ENCODE measurements at places on chromosomes 12 and 14.

GRCh38 chr12:3122841-3123678 lies 45.9 kb downstream of the TSPAN9 start:
- no peak for DNase-seq

DNA sequence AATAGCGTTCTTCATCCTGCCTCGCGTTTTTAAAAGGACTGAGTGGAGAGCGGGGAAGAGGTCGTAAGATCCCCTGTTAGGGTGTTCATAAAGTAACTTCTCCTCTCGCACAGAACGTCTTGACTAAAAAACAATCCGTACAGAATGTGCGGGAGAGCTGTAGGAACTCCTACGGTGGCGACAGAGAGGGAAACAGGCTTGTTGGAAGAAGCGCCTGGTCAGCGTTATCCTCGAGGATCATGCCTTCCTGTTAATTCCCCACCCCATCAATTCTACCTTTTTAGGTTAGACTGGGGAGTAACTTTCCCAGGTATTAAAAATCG lies 399 bp upstream of the WASHC4 start:
- DNase-seq: peak; percentile 75

- no peak for DNase-seq
Observed at GRCh38 chr12:59736359-59736758, 140.5 kb downstream of the SLC16A7 start.

- DNase-seq: no peak
Observed at GRCh38 chr12:13749389-13749788, 232.0 kb downstream of the GRIN2B start.

DNA sequence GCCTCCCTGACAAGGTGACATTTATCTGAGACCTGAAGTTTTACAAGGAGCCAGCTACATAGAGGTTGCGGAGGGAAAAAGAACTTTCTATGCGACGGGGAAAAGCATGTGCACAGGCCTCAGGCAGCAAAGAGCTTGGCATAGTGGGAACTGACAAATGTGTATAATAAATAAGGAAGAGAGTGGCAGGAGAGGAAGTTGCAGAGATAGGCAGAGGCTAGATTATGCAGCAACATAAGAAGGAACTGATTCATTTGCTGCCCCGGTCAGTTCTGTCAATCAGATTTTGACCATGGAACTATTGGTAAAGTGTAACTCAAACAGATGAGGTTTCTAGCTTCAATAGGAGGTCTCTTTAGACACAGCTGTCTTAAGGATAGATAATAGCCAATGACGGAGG lies 33.7 kb upstream of the RIC8B start:
- DNase-seq: no peak

GRCh38 chr14:23951590-23952201 lies 1.9 kb upstream of the DHRS4 start:
- no peak for DNase-seq

- peak; percentile 17 for DNase-seq
Observed at GRCh38 chr14:61341275-61342206, 20.2 kb downstream of the PRKCH start.

DNA sequence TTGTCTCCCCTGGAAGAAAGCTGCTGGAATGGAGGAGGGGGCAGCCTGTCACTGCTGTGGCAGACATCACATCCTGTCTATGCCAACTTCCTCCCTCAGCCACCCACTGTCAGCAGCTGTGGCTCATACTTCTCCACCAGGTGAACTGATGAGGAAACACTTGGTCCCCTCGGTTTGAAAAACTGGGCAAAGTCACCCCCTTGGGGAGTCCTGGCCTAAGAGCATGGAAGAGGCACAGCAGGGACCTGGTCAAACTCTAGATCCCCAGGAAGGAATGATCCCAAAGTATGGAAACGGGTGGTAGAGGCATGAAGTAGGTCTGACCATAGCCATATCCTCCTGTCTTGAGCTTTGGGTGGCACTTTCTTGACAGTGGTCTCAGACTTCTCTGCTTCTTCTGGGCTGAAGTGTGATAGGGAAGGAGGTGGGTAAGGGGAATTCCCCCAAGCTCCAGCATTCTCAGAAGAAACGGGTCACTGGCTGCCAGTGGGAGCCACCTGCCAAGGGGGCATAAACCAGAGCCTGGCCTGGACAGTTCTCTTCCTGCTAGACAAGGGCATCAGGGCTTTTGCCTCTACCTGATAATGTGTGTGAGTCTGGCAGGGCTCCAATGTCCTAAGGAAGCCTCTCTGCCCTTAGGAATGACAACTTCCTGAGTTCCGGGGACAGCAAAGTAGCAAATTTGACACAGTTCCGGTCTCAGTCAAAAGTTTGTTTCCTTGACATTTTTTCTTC lies 36.0 kb downstream of the FMNL3 start:
- DNase-seq: no peak

- DNase-seq: peak; percentile 93
Observed at GRCh38 chr12:46160101-46160980, 108.5 kb downstream of the SLC38A1 start.

DNA sequence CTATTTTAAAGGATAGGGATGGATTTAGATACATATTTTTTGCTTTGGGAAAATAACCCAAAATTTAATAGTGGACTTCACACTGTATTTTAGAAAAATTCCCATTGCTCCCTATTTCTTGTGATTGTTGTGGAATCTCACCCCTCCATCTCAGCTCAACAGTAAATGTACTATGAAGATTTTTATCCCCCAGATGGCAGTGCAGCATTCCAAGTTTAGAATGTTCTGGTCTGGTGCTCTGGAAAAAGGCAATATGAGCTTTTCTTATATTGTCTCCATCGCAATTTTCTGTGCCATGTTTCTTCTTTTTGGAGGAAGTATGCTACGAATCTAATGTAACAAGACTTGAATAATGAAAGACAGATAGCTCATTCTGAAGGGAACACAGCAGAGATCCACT lies 471.7 kb upstream of the SYT1 start:
- peak; percentile 78 for DNase-seq

- DNase-seq: no peak
Observed at GRCh38 chr14:68292441-68293215, 473.0 kb downstream of the RAD51B start.

GRCh38 chr12:5101686-5102085 lies 58.0 kb downstream of the KCNA5 start:
- no peak for DNase-seq

- DNase-seq: no peak
Observed at GRCh38 chr12:76186131-76186906, 101.8 kb upstream of the NAP1L1 start.

DNA sequence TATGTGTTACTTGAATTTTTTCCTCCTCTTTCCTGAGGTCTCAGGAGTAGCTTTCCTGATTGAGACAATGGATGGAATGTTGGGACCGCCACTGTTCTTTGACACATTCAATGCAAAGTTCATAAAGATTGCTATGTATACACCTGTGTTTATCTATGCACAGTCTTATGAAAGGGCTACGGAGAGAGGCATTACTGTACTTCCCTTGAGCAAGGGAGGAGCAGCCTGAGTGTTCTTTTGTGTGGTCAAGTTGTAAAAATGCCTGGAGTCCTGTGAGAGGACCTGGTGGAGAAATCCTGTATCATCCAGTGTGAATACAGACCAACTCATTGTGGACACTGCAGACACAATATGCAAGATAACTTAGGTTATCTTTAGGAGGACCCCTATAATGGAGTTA lies 1.2 kb downstream of the SRGAP1 start:
- DNase-seq: no peak

- no peak for DNase-seq
Observed at GRCh38 chr12:130556486-130557055, 159.5 kb downstream of the RIMBP2 start.

GRCh38 chr12:69679119-69679518 lies 20.0 kb downstream of the BEST3 start:
- DNase-seq: no peak

DNA sequence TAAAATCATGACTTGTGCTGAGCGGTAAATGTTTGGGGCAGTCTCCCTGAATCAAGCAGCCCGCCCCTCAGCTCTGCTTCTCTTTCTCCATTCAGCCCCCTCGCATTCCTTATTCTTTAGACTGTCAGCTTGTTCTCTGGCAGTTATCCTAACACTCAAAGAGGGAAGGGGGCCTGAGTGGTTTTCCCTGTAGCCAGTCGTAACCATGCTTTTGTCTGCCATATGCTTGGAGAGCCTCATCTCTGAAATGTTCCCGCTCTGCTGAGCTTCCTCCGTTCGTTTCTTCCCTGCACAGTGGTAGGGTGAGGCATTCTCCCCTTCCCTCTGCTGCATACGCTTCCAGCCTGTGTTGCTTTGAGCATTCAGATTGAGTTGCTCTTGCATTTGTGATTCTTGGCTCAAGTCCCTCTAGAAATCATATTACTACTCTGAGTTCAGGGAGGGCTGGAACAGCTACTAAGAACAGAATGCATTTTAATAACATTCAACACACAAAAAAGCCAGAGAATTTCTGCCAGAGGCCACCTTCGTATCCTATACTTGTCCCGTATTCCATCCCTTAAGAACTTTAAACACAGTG lies 119.7 kb downstream of the FBXL14 start:
- no peak for DNase-seq

GRCh38 chr12:65592416-65592815 lies 231.9 kb upstream of the HMGA2 start:
- DNase-seq: no peak

DNA sequence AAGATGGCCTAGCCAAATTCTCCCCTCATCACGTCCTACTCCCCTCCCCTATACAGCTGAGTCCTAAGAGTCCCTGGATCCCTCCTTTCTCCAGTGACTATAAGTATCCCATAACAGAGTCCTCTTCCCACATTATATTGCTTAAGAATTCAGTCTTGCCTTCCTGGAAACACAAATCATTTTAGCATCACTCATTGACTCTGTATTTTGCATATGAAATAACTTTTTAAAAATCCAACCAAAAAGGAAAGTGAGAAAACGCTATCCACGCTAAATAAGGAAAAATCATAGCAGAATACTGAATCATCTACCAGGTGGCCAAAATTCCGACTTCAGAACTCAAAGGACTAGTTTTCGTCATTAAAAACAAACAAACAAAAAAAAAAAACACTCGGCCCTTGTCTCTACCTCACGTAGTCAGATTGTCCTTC lies 130.2 kb downstream of the GCH1 start:
- no peak for DNase-seq

GRCh38 chr12:15806826-15807225 lies 17.6 kb upstream of the EPS8 start:
- DNase-seq: no peak

DNA sequence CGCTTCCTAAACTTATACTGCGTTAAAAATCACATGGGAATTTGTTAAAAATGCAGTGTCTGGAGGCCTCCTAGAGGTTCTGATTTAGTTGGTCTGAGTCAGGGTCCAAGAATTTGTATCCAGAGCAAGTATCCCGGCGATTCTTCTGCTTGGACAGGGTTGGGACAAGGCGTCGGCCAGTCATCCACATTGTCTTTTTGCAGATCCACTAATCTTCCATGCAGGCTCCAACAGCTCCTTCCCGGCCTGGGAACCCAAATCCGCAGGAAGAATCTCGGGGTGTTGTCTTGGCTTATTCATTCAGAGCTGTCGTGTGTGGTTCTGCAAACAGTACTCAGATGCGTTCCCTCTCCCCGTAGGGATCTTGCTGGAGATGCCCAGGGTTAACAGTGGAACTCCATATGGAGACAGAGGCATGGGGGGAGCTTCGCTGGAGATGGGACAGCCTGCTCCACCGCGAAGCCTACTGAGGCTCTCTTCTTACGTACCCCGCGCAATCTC lies 25.3 kb downstream of the GPRC5D start:
- no peak for DNase-seq

GRCh38 chr14:52018252-52018651 lies 28.9 kb downstream of the RTRAF start:
- no peak for DNase-seq

- DNase-seq: no peak
Observed at GRCh38 chr12:116642683-116643082, 83.5 kb downstream of the MAP1LC3B2 start.

GRCh38 chr14:32419429-32419828 lies 90.3 kb downstream of the AKAP6 start:
- DNase-seq: peak; percentile 71

- no peak for DNase-seq
Observed at GRCh38 chr12:98612696-98613334, 19.3 kb downstream of the SLC25A3 start.

DNA sequence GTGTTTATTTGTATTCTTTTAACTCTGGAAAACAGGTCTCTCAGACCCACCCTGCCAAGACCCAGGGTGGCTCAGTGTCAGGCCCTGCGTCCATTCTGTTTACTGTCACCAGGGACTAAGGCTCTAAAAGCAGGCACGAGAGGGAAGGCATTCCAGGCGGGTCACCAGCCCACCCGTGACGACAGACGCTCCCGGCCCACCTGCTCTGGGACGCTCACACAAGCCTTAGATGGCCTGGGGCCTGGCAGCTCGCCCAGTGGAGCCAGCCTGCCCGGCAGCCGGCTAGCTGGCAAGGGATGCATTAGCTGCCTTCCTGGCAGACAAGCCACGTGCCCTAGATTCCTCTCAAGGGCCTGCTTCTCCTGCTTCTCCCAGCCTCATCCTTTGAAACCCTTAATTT lies 9.2 kb upstream of the NUAK1 start:
- peak; percentile 49 for DNase-seq

DNA sequence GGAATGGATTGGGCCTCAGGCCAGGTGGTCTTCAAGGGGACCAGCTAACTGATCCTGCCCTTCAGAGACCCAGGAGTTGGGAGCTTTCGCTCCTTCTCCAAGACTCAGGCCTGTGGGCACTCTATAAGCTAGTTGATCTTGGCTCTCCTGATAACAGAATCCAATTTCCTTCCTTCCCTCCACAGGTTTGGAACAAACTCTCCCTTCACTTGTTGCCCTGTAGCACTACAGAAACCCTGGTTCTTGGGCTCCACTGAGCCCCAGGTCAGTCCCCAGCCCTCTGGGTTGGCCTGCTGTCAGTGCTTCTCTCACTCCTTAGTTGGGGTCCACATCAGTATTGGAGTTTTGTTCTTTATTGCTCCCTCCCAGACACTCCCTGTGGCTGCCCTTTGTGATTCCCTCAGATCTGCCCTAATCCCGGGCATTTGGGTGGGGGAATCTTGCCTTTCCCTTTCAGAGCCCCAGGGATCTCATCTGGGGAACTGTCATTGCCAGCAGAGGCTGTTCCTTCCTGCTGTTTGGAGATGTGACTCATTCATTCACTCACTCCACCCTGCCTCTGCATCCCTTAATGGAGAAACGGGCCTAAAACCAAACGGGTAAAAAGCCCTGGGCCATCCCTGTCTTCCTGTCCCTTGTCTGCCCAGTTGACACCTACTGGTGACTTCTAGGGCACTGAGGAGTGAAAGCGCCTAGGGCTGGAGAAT lies 4.4 kb upstream of the GPD1 start:
- no peak for DNase-seq

DNA sequence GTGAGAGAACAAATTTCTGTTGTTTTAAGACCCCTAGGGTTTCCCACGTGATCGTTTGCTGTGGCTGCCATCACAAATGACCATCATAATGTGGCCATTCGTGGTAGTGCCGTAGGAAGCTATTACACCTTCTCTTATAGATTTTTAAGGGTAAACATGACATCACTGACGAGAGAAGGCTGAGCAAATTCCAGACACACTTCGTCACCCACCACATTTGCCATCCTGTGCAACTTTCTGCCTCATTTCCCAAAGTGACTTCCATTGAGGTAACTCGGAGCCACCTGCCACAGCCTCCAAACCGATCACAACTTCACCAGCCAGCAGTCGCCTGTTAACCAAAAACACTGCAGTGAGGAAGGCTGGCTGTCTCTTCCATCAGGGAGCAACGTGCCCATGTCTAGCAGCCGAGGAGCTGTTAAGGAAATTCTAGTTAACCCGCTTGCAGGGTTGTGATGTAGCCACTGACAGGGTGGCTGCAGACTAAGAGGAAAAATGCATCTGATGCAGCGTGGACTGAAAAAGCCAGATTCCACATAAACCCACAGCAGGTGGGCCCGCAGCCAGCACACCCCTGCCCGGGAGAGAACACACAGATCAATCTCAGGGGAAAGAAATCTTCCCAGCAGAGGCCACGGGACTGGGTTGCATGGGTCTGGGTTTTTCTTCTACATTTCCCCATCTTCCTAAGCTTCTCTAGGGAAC lies 44.6 kb downstream of the CCDC85C start:
- peak; percentile 41 for DNase-seq

Measured in NCI-H2171 treated with DMSO at 0.1 percent for 48 hours (cell line).